Stimulated activated CD8-positive, alpha-beta memory T cell treated with anti-CD3 and anti-CD28 coated beads, Interleukin-2, amount 100 ng/mL, for 1 hour (primary cell): ENCODE measurements at places on chromosomes 7 and 10.

GRCh38 chr10:90745565-90745964, 112.3 kb downstream of the HTR7 start:
- no peak for DNase-seq

DNA sequence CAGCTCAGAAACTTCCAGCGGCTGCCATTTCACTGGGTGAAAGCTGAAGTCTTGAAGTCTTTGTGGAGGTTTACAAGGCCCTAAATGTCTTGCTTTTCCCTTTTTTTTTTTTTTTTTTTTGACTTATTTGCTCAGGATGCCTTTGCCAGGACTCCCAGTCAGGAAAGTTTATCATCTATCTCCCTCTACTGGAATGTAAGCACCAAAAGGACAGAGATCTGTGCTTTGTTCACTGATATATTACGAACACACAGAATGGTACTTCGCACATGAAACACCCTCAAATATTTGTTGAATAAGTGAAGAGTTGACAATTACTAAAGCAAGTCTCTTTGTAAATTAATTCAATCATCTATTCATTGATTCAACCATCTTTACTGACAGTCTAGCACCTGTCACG, 23.2 kb downstream of the ABCB4 start:
- no peak for DNase-seq

DNA sequence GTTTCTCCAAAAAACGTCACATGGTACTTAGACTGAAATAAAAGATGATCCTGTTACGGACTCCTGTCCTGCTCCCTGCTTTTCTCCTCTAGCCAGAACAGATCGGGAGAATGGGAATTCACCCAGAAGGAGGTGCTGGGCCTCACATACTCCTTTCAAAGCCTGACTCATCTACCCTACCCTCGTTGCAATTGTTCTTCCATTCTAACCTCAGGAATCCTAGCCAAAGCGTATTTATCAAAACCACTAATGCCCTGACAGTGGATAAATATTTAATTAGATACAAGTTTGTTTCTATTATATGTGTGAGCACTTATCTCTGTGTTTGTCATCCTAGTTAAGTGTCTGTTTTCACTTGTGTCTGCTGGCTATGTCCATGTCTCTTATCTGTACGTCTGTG, 21.7 kb downstream of the ZCWPW1 start:
- no peak for DNase-seq

GRCh38 chr7:105304040-105304895, 84.5 kb downstream of the SRPK2 start:
- no peak for DNase-seq

- DNase-seq: no peak
Observed at GRCh38 chr10:73877533-73878160, 3.3 kb upstream of the CAMK2G start.

GRCh38 chr7:148187471-148187870, 403.1 kb upstream of the C7orf33 start:
- DNase-seq: no peak

GRCh38 chr10:104641187-104641936, at the start of gene SORCS3:
Gene SORCS3 (plus strand): TSS chr10:104641290.
- no peak for DNase-seq

GRCh38 chr10:77305650-77306632, 331.7 kb downstream of the KCNMA1 start:
- DNase-seq: no peak

DNA sequence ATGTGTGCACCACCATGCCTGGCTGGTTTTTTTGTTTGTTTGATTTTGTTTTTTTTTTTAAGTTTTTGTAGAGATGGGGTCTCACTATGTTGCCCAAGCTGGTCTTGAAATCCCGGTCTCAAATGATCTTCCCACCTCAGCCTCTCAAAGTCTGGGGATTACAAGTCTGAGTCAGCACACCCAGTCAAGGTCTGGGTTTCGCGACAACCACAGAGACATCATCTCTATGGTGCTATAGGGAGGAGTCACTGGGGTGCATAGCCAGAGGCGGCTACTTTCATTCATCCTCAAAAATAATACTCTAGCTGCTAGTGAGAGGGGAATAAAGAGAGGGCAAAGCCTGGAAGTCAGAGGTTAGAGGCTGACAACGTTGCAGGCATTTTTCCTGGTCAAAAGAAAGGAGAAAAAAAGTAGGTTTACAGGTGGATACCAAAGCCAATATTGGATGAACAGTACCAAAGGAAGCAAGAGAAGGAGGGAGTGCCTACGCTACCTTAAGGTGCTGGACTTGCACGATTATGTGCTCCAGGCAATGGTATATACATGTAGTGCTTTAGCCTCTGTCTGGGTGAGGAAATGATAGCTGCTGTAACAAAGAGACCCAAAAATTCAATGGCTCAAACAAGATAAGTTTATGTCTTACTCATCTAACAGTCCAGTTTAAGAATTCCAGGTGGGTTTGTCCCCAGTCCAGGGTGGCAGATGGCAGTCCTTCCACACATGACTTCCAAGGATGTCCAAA, 178.3 kb downstream of the SKIDA1 start:
- DNase-seq: no peak

- DNase-seq: no peak
Observed at GRCh38 chr7:18866359-18867036, 250.9 kb downstream of the TWIST1 start.

DNA sequence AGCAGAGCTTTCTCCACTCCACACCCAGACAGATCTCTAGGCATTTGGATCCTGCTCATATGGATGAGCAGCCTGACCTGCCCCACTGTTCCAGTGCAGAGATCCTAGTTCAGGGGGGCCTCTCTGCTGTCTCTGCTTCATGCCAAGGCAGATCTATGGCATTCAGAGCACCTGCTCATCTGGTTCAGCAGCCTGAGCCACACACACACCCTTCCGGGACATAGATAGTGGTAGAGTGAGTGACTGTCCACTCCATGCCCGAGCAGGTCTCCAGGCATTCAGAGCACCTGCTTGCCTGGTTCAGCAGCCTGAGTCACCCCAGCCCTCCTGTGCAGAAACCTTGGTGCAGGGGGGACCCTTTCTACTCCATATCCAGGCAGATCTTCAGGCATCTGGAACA, 54.3 kb upstream of the ZNF800 start:
- no peak for DNase-seq

DNA sequence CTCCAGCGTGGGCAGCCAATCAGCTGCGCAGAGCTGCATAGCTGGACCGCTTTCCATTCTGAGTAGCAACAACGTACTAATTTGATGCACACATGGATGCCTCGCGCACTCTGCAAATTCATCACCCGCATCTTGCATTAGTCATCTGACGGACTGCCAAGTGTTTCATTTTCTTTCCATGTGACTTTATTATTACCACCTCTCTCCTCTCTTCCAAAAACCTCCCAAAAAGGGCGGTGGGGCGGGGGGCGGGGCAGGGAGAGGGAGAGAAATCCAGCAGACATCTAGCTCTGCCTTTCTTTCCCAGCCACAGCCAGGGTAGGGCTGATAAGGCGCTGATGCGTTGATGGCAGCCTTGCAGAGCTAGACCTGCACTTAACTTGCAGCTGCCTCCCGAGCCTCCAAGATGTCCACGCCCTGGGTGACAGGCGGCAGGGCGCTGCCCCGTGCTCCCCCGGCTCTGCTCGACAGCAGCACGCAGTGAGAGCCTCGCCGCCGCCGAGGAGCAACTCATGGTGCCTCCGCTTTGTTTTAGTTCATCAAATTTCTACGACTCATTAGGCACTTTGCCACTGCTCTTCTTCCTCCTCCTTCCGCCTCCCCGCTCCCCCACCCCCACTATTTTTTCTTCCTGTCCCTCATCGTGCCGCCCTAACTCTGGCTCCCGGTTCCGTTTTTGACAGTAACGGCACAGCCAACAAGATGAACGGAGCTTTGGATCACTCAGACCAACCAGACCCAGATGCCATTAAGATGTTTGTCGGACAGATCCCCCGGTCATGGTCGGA, 147.3 kb downstream of the CELF2 start:
- peak; percentile 40 for DNase-seq

DNA sequence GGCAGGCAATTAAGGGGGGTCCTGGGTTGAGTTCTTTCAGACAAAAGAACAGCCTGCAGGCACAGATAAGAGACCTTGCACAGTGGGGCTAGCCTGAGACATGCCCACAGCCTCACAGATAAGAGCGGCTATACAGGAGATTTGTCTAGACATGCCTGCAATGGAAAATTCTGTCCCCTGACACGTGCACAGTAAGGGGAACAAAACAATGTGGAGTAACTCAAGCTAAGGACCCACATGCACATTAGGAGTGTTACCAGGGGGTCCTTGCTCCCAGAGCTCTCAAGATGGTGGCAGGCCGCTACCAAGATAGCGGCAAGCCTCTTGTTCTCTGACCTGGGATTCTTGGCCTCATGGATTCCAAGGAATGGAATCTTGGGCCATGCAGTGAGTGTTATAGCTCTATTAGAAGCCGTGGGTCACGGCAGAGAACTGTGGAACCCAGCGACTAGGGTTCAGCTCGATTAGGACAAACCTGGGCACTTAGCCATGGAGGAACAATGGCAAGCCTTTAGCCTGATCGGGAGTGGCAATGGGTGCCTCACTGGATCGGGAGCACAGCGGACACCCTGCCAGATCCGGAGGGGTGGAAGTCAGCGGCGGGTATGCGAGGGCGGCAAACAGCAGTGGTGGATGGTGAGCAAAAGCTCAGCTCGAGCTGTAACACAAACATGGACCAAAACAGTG, 196.9 kb downstream of the CCSER2 start:
- DNase-seq: no peak

DNA sequence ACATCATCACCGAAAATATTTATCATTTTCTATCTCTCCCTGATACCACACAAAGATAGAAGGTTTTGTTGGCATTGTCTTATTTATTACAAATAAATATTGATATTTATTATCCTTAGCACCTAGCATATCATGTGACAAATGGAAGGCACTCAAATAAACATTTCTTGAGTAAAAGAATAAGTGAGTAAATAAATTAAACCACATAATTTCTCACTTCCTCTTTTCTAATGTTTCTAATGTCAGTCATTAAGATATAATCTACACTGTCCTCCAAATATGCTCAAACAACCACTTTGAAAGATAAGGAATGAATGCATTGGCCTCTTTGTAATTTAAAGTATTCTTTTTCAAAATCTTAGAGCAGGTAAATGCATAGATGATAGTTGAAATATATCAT, 1027.8 kb upstream of the LRRTM3 start:
- DNase-seq: no peak

GRCh38 chr7:30468041-30468440, 10.5 kb downstream of the NOD1 start:
- no peak for DNase-seq

DNA sequence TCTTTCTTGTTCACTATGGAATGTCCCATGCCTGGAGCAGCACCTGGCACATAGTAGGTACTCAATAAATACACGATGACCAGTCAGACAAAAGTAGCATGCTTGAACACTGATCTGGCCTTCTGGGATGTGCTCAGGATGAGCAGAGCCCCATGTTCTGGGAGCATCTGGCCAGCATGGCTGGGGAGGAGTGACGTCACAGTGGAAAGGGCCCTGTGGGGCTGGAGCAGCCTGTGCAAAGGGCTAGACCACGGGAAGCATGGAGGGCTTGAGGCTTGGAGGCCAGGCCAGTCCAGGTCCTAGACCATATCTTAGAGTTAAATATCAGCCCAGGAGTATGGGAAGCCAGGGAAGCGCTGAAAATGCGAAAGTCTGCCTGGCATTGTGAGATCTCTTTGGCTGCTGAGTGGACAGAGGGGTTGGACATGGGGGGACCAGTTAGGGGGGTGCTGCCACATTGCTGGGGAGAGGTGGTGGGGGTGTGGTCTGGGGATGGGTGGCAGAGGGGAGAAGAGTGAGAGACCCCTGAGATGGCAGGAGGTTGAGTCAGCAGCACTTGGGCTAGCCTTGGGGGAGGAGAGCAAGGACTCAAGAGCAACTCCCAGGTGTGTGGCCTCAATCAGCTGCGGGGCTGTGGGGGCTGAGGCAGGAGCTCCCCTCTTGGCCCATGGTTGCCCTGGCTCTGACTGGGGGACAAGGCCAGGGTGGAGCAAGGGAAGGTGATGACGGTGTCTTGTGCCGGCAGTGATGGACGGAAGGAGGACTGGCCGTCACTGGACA, 34.9 kb downstream of the ZCCHC24 start:
- DNase-seq: no peak

- no peak for DNase-seq
Observed at GRCh38 chr7:152501506-152501905, 65.7 kb upstream of the KMT2C start.

GRCh38 chr7:90629297-90629918, 33.3 kb downstream of the CDK14 start:
- no peak for DNase-seq

- DNase-seq: no peak
Observed at GRCh38 chr10:78803710-78804109, 265.1 kb upstream of the ZMIZ1 start.

DNA sequence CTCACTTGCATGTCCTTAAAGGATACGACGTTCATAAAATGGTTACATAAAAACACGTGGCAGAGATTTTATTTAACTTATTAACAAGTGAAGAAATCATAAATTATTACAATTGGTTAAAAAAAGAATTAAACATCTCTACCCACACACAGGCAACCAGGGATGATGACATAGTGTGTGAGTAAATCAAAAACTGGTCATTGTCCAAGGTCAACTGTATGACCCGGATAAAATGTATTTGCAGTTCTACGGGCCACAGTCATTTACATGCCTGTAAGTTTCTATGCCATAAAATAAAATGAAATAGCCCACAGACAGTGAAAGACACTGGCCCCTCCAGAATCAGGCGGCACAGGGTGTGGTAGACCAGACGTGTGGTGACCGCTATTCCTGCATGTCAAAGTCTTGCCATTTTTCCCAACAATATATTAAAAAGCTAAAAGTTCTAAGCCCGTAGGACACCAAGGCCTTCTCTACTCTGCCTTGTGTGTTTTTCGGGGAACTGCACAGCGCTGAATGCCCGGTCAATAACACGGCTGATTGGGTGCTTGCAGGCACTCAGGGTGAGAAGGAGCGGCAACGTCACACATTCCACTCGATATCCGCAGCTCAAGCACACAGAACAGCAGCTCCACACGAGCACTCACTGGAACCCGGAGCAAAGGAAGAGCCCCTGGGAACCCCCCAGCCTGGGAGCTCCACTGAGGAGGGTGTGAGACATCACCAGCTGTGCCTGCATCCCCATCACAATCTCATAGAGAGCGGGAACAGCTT, 143.3 kb upstream of the PPP2R2D start:
- no peak for DNase-seq

DNA sequence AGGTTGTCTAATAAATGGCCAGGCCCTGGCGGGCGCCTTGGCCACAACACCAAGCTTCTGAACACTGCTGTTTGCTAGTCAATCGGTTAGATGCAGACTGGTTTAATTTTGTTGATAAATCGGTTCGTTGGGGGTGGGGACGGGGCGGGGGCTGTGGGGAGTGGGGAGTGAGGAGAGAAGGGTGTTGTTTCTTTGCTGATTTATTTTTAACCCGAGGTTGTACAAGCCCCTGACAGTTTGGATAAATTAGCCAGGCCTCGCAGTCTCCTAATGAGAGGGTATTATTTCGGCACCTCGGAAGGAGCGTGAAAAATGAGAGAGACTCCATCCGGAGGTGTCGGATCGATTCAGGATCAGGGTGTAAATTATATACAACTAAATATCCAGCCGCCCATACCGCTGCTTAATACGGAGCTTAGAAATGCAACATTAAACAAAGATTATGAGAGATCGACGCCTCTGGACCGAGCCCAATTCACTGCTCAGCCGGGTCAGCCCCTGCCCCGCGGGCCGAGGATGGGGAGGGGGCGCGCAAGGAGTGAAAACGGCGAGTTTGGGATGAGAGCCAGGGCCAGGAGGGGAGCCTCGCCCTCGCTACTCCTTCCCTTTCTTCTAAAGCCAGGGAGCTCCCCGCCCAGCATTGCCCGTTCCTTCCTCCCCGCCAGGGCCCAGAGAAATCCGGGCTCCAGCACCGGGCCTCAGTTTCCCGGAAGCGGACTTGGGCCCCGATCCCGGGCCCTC, 8.0 kb downstream of the UNCX start:
- no peak for DNase-seq

GRCh38 chr7:55623617-55624016, 51.3 kb upstream of the VOPP1 start:
- no peak for DNase-seq
